ENCODE measurements at places on chromosomes 5 and 9. TPM values are rescaled to one million over a fixed set of nuclear protein-coding genes. Genes with fewer than 3 reads are reported as not detected.

FAM153A gene
- total RNA-seq = 0.10 TPM

CAMSAP1 gene
- total RNA-seq = 18.8 TPM

ZNF454 gene
- 1.9 TPM for total RNA-seq

AGXT2 gene
- total RNA-seq = not detected

PLPP7 gene
- 18.9 TPM for total RNA-seq

TAF11L10 gene
- total RNA-seq = not detected

TMEM232 gene
- 0.79 TPM for total RNA-seq

PKD2L2 gene
- total RNA-seq = not detected

PDCD1LG2 gene
- 22.8 TPM for total RNA-seq

FAM221B gene
- total RNA-seq = not detected

WNT8A gene
- total RNA-seq = not detected

LCN9 gene
- not detected for total RNA-seq

KCNT1 gene
- not detected for total RNA-seq

OMD gene
- total RNA-seq = 1.2 TPM

Measured in smooth muscle cell of the pulmonary artery (primary cell).